Stromal cell of bone marrow (primary cell): ENCODE measurements at places on chromosomes 4 and X.
A peak's percentile ranks its signal among the peaks of the same experiment; 100 is the strongest.

DNA sequence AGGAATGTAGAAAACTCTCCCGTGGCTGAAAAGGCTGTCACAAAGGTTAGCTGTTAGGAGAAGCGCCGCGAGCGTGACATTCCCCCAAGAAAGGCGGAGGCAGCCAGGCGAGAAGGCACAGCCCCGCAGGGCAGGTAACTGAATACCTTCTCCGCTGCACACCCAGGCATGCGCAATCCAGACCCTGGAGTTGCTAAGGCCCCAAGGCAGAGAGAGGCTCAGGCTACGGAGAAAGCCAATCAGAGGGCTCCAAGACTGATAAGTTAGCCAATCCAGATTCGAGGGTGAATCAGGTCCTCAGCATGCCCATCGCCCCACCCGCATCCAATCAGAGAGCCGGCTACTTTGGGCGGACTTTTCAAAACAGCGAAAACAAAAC is 485 bp upstream of the CCNG2 start:
- DNase-seq, result peak; percentile 99

DNA sequence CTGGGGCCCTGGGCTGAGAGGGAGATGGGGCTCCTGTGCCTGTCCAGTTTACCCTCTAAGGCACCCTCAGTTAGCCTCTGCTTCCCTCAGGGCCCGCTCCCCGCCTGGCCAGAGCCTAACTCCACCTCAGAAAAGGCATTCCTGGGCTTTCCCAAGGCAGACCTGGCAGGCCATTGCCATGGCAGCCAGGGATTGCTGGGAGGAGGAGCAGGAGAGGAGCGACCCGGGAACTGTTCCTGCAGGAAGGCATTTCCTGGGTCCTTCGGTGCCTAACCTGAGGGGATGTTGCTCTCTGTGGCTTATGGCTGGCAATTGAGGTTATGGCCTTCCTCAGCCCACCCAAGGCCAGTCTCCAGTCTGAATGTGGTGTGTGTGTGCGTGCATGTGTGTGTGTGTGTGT is 131.3 kb downstream of the PJA1 start:
- no peak for DNase-seq

GRCh38 chr4:169341490-169341889 is 70.7 kb upstream of the SH3RF1 start:
- no peak for DNase-seq

GRCh38 chr4:182978152-182978827 is 61.1 kb upstream of the DCTD start:
- DNase-seq, result no peak

DNA sequence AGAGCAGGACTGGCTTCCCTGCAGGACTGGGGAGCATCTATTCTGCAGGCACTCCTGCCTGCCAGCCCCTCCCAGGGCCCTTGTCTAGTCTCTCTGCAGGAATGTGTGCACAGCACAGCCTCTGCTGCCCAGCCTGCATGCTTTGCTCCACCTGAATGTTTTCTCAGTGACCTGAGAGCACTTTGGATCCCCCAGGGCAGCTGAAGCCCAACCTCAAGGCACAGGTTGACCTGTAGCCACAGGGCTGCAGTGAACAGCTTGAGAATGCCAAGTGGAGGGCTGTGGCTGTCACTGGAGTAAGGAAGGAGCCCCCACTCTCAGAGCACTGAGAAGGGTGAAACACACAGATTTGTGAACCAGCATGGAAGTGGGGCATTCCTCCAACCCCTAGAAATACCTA is 760.2 kb downstream of the STIM2 start:
- DNase-seq, result no peak

- DNase-seq, result peak; percentile 31
Observed at GRCh38 chr4:183638436-183638835, 20.5 kb downstream of the RWDD4 start.

DNA sequence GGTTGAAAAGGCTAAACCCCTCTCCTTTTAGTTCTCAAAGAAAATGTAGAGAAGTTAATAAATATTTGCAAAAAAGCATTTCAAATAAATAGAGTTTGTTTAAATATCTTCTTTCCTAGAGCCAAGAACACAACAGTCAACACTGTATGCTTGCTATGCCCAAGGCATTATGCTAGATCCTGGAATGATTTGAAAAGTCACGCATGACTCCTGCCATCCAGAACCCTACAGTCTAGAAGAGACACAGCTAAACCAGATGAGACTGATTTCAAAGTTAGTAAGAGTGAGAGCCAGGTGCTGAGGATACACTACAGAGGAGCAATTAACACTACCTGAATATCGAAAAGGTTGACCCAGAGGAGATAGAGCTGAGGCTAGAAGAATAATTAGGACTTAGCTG is 205.8 kb downstream of the NWD2 start:
- DNase-seq, result no peak

- peak; percentile 67 for DNase-seq
Observed at GRCh38 chr4:85747882-85748491, 273.0 kb downstream of the ARHGAP24 start.

DNA sequence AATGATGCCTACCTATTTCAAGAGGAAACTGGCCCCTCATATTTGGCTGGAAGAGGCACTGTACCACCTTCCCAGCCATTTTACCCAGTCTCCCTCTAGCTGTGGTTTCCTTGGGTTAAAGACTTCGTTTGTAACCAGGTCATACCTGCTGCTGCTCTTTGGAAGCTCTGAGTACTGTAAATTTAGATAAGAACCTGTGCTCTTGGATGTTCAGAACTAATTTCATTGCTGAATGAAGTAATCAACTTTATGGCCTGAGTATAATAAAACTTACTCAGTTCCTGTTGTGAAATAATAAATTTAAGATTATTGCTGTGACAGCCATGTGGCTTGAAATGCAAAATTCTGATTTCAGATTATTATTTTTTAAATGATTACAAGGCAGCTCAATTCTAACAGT is 12.2 kb downstream of the MTTP start:
- no peak for DNase-seq

GRCh38 chr4:110787707-110788106 is 164.8 kb upstream of the PITX2 start:
- no peak for DNase-seq

GRCh38 chr4:176320340-176320975 is 692 bp downstream of the SPCS3 start:
- peak; percentile 81 for DNase-seq

DNA sequence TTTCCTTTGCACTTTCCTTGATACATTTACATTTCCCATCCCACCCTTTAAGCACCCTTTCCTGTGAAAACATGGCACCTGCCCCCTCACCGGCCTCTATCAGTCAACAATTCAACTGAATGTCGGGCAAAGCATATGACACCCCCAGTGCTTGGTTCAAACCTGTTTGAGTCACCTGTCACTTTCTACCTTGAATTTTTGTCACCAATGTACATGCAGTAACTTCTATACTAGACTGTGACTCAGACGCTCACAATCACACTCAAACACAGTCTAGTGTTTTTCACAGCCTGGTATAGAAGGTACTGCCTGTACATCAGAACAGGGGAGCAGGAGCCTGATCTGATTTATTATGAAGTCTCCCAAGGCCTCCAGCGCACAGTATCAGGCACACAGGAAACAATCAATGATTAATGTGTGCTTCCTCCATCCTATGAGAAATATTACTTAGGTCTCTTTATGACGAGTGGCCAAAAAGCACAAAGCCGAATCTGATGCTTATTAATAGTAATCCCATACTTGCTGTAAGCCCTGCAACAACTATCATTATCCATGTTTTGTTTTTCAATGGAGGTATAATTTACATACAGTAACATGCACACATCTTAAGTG is 49.2 kb upstream of the FAM9C start:
- no peak for DNase-seq

DNA sequence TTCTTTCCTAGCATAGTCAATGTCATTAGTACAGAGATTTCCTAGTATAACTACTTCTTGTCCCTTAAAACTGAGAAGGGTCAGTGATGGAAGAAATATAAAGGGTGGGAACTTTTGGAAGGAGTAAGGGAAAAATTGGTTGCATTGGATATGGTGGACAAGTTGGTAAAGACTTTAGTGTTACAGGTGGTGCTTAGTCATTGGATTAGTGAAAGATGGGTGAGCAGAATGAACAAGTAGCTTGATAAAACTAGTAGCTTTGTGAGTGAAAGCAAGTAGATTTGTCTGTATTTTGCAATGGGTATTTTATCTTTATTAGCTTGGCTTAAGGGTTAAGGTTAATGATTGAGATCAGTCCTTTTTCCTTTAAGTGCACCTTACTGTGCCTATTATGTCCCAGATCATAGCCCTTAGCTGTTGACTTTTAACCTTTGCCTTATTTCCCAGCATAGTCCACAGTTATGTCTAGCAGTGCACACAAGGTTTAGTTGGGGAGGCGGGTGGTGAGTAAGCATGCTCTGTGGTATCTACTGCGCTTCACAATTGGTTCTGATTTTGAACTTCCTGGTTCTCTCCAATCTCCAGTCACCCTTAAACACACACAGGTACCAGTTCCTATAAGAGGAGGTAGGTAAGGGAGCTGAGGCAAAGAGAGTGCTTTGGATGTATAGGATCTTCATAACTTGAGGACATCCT is 9.5 kb downstream of the WDR44 start:
- no peak for DNase-seq

DNA sequence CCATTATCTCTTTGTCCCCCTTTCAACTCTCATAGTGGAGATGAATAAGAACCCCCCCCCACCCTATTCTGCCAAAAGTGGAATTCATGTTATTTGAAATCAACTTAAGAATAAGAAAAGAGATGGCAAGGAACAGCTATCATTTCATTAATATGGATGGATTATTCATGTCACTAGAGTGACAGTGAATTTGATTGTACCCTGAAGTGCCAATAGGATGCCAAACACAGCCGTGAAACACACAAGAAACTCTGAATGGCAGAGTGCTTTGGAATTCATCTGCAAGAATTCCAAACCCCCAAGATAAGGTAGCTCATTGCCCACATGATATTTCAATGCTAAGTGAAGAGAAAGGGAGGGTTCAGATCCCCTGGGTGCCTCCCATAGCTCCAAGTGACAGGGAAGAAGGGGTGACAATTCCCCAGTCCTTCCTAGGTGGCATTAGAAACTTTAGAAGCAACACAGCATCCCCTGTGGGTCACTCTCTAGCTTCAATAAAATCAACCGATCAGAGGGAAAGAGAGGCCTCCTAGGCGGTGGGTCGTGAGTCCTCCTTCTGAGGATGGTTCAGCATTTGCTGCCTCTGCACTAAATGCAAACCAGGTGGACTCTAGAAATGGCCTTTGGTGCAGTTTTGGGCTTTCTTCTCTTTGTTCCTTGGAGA is 84.3 kb downstream of the MGST2 start:
- no peak for DNase-seq

DNA sequence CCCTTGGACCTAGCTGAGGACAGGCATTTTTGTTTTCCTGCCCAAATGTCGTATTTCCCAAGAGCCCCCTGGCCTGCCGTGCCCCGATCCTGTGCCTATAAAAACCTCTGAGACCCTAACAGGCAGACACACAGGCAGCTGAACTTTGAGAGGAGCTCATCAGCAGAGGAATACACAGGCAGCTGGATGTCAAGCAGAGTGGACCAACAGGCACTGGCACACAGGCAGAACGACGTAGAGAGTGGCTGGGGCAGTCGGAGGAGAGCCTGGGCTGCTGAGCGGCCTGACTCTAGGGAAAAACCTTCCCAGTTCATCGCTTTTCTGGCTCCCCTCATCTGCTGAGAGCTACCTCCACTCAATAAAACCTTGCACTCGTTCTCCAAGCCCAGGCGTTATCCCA is 896.1 kb downstream of the PCDH18 start:
- no peak for DNase-seq

GRCh38 chr4:147194604-147195003 is 248.9 kb upstream of the TTC29 start:
- DNase-seq, result no peak

DNA sequence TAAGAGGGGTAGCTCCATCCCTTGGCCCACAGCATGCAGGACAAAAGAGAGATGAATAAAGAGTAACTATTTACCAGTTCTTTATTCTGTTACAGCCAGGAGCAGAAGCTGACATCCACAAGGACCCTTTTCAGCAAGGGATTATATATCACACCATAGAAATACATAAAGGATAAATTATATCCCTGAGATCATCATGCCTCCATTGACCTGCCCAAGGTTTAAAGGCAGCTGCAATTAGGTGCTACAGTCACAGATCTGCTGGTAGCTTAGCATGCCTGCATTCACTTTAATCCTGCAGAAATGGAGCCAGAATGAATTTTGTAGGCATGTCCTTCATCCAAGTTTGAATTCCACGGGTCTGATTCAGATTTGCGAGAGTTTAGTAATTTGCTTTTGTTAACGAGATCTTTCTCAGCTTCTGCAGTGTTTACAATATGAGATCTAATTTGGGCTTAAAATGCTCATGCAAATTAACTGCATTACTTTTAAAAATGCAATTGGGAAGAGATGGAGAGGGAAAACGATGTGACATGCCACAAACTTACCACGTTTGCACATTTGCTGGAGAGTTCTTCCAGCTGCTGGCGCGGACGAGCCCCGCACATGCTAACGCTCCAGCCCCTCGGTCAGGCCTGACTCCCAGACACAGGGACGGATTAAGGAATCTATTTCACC is 327.0 kb upstream of the NOCT start:
- no peak for DNase-seq

DNA sequence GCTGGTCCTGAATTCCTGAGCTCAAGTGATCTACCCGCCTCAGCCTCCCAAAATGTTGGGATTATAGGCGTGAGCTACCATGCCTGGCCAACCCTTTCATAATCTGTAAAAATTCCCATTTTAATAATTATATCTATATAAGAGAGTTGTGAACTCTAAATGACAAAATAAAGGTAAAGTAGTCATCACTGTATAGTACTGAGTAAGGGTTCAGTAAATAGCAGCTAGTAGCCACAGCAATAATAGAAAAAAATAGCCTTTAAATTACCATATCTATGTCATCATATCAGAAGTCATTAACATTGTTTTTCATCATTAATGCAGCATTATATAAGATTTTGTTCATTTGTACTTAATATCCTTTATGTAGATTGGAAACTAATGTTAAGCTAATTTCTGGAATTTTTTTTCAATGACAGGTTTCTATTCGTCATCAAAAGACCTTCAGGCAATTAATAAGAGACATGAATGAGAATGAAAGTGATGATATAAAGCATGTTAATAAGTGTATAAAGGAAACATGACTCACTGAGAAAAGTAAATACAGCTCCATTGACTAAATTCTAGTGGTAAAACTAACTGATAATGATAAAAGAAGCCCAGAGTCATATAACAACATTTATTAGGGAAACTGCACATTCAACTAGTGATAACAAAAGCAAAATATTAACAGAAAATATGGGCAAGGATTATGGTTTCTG is 85.9 kb upstream of the UGT8 start:
- no peak for DNase-seq

- DNase-seq, result no peak
Observed at GRCh38 chr4:112094330-112094729, 50.9 kb upstream of the FAM241A start.

DNA sequence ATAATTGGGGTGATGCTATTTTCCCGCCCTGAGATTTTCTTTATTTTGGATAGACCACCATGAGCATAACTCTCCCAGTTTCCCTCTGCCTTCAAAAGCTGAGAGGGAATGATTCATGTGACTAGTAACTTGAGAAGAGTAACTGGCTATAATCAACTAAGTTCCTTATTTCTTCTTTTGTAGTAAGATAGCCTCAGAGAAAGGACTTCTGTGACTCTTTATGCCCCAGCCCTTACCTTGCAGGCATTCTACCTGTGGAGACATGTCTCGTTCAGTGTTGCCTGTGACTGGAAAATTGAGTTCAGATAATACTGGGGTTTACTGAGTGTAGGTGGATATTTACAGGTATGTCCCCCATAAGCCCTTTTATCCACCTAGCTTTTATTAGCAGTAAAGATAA is 715.4 kb upstream of the HS3ST1 start:
- DNase-seq, result no peak
